ENCODE measurements at places on chromosomes 3 and 15.
A peak's percentile ranks its signal among the peaks of the same experiment; 100 is the strongest.

DNA sequence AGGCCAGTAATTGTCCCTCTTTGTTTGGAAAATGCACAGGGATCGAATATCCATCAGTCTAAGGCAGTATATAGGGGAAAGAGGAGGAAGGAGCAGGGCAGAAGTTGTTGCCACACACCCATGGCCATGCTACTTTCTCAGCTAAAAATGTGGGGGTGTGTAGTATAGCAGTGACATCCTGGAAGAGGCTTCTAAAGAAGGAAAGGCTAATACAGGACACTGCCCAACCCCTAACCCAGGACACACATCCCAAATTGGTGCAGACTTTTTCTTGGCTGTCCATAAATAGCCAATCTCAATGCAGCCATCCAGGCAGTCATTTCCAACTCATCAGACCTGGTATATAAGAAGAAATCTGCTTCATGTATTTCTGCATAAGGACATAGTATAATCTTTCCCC lies 33.1 kb upstream of the LRRN1 start:
- no peak for DNase-seq

DNA sequence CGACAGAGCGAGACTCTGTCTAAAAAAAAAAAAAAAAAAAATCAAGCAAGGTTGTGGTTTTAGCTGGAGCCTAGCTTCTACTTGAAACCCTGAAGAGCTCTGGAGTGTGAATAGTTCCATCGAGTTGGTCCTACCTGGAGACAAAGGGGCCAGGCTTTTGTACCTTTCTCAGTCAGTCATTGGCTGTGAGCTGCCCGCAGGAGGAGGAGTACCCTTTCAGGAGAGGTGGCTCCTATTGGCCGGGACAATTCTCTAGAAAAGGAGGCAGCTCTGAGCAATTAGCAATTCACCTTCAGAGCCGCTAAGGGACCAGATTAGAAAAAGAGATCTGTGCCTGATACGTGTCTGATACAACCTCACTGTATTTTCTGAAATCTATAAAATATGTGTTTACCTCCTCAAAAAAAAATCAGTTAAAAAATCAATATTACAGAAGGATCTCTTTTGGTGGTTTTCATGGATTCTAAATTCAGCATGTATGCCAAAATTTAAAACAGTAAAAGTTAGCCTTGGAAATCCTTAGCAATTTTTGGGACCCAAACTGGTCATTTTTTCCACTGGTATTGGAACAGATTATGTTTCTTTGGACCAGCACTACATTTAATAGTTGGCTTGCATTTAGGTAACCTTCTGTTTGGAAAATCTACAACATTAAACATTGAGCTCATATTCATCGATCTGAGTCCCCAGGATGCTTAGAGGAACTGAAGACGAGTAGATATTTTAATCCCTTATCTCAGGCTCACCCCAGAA lies 29.7 kb upstream of the PDCD6IP start:
- no peak for DNase-seq

GRCh38 chr3:76293856-76294255 lies 508.5 kb upstream of the ZNF717 start:
- no peak for DNase-seq

DNA sequence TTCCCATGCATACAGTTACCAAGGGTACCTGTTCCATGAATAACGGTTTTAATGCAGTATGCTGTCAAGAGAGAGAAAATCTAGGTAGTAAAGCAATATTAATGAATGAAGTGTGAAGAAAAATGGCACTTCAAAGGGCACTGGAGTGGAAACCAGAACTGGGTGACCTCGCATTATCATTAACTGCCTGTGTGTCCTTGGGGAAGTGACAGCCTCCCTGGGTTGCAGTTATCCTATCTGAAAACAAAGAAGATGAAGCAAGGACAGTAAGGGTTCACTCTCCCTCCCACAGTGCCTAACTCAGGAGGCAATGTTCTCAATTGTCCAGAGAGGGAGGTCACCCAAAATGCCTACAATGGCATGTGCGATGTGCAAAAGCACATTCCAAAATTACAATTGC lies 15.1 kb downstream of the MTHFS start:
- no peak for DNase-seq

- no peak for DNase-seq
These were observed 55.6 kb upstream of the DLG1 start for GRCh38 chr3:197353867-197354567.

GRCh38 chr15:93239591-93239990 lies 150.6 kb upstream of the RGMA start:
- DNase-seq, result no peak

DNA sequence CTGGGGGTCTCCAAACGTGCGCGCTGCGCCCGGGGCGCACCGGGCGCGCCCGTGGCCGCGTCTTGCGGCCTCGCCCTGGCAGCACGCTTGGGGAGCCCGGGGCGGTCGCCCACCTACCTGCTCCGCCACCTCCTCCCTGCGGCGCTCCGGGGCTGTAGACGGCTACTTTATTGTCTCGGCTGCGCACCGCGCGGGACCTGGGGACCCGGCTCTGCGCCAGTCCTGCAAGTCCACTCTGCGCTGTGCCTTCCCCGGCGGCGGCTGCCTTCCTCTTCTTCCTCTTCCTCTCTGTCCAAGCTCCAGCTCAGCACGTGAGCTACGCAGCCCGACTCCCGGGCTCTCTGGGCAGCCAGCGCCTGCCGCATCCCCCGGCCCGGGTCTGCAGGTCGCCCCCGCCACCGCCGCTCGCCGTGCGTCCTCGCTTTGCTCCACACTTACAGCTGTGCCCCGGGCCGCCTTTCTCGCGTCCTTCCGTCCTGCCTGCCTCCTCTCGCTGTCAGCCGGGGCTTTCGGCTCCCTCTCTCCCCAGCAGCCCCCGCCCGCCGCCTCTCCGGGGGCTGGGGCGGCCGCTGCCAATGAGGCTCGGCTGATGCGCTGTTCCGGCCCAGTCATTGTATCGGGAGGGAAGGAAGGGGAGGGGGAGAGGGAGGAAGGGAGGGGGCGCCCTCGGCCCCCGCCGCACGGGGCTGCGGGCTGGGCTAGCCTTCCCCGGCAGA lies 156.4 kb upstream of the FRMD4B start:
- peak; percentile 86 for DNase-seq

DNA sequence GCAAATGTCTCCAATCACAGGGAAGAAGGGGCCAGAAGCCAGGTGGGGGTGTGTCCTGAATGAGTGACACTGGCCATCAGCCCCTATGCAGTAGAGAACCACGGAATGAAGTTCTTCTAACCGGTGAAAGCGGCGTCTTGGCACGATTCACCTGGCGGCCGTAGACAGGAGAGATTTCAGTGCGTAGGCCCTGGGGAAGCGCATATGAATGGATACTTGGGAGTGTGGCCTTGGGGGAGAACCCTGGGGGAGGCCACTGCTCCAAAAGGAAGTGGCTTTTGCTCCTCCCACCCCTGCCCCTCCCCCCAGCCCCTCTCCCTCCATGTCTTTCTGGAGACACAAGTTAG lies 43.6 kb downstream of the RBPMS2 start:
- no peak for DNase-seq

DNA sequence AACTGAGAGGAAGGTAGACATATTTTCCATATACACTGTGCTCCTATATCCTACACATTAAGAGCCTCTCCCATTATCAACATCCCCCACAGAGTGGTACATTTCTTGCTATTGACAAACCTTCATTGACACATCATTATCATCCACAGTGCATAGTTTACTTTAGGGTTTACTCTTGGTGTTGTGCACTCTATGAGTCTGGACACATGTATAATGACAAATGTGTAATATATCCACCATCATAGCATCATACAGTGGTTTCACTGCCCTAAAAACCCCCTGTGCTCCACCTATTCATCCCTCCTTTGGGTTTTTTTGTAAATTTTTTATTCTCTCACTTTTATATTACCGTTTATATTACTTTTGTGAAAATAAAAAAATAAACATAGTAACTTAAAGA lies 22.2 kb upstream of the CLDN18 start:
- DNase-seq, result no peak

DNA sequence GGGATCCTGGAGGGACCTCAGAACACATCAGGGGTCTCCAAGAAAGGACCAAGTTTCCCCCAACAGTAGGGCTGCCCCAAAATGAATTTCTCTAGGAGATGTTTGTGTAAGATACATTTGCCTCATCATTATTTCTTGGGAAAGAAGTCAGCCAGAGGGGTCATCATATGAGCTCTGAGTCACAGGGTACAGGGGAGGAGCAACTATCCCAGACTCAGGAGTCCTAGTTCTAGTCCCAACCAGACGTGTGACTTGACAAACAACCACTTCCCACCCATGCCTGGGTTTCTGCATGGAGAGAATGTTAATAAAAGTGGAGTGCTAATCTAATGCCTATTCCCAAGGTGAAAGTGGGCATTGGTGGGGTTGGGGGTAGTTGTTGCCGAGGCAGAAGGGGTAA lies 144.1 kb downstream of the ALDH1A2 start:
- DNase-seq, result no peak

GRCh38 chr3:124177071-124177470 lies 185.1 kb upstream of the ROPN1 start:
- no peak for DNase-seq

DNA sequence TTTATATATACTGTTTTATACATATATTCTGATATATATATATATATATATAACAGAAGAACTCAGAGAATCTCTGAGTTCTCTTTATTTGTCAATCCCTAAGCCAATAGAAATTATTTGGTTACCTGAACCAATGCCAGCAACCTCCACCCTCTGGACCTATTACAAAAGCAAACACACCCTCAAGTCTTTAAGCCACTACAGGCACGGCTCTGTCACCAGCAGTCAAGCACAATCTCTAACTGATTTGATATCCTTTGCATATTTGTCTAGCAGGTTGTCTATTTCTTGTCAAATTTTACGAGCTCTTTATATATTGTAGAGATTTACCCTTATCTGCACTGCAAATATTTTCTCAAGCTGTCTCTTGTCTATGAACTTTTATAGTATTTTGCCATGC lies 66.6 kb upstream of the TOPAZ1 start:
- no peak for DNase-seq

DNA sequence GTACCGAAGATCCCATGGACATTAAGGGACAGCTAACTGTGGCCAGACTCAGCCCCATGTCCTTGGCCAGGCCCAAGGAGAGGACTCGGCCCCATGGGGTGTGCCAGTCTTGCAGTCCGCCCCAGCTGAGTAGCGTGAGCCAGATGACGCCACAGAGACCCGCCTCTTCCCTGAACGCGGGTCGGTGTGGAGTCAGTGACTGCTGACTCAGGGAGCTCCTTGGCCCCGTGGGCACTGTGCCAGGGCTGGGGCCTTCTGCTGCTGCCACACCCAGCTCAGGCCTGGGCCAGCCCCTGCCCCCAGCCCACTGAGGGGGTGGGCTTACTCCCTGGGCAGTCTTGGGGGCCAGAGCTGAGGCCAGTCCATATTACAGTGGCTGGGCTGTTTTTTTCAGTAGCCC lies 52.8 kb downstream of the PLXNA1 start:
- DNase-seq, result no peak

- DNase-seq, result no peak
These were observed 31.7 kb upstream of the CEMIP start for GRCh38 chr15:80747317-80748053.

DNA sequence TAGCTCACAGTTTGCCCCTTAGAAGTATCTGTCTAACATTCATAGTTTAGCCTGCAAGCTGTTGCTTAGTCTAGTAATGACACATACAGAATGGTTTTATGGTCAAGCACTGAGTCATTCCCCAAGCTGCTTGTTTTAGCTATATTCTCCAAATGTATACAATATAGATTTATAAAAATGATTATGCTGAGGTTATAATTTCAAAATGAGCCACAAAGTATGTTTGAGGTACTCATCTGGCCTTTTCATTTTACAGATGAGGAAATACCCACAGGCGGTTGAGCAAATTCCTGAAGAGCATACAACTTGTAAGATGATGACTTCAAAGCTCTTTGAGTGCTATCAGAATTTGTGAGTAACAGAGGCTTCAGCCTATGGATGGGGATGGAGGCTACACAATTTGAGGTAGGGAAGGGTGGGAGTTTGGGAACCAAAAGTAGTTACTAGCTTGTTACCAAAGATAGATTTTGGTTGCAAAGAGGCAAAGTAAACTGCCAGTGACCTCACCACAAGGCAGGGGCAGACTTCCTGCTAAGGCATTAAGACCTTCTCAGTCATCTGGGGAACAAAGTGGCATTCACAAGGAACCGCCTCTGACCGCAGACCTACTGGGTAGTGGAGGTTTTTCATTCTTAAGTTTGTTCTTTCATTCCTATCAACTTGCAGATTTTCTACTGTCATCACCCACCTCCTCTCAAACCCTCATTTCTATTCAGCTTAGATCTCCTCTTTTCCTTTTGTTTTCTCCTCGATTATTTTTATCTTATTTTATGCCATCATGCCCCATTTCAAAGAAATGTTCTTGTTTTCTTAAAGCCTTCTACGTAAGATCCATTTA lies 257.2 kb upstream of the NECTIN3 start:
- no peak for DNase-seq

Measured in hippocampal formation (tissue), 2 donors.